ENCODE measurements at places on chromosomes 6 and 20.

DNA sequence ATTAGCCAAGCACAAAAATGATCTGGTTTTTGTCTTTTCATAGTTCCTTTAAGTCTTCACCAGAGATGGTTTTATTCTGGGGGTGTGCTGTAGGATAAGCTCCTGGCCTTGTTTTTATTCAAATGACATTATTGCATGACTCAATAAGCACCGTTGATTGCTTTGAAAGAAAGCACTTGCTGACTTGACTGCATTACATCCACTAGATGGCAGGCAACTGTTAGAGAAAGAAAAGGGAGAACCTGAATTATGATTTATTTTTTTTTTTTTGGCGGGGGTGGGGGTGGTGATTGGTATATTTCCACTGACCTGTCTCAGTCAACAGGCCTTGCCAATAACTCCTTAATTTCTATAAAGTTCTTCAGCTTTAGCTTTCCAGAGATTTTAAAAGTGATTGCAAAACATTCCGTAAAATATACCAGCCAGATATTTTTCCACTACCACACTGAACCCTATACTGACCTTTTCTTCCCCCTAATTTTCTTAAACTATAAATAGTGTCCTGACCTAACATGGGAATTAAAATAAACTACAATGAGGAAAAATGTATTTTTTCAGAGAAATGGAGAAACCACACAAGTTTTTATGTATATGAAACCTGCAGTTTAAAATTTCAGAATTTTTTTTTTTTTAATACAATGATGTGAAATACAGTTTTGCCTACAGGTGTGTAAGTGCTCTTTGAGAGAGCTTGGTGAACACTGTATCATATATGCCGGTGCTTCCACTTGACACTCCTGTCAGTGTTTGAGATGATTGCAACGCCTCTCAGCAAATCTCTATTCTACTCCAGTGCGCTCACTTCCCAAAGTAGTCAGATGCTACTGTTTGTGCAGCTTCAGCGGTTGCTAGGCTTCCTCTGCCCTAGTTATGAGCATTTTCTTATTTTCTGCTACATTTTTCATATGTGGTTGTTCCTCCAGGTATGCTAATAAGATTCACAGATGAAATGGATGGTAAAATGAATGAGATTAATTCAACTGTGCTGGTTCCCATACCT is 274.3 kb downstream of the CD109 start:
- peak; percentile 71 for DNase-seq

- no peak for DNase-seq
These were observed 2.5 kb downstream of the RBM39 start for GRCh38 chr20:35739294-35740163.

- peak; percentile 85 for DNase-seq
These were observed 138.9 kb downstream of the TMEM242 start for GRCh38 chr6:157184202-157185015.

DNA sequence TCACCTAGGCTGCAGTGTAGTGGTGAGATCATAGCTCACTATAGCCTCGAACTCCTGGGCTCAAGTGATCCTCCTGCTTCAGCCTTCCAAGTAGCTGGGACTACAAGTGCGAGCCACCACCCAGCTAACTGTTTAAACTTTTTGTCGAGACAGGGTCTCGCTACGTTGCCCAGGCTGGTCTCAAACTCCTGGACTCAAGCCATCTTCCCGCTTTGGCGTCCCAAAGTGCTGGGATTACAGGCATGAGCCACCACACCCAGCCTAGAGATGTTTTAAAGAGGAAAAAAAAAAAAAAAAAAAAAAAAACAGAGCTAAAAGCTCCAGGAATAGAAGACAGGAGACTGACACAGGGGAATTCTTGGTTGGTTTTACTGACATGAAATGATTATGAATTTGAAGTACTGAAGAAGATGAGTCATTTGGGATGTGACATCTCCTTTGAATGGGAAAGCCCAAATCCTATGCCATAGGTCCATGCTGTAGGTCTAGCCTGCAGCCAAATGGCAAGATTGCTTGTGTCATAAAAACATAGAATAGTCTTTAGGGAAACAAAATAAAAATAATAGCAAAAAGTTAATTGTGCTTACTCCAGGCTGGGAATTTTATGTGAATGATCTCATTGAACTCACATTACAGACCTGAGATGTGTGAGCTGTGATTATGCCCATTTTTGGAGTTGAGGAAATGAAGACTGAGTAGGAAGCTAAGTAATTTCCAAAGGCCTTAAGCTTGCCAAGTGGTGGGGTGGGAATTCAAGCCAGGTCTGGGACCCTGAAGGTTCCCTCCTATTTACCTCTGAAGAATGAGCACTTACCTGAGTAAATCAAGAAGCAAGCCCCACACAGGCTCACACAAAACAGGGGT is 24.3 kb upstream of the NHSL1 start:
- no peak for DNase-seq

- DNase-seq = peak; percentile 91
These were observed 3.0 kb downstream of the FLRT3 start for GRCh38 chr20:14334306-14334930.

DNA sequence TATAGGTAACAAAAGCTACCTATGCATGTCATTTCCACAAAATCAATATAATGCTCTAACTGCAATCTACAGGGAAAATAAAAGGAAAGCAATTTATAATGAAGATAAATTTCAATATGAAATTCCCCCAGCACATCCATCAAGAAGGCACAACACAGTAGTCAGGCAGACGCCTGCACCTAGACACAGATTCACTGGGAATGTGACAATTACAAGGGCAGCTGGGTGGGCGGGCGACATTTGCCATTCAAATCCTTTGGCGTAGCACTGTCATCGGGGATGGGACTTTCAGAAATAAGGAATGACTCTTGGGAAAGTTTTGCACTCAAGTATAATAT is 60.4 kb downstream of the SULF2 start:
- no peak for DNase-seq

DNA sequence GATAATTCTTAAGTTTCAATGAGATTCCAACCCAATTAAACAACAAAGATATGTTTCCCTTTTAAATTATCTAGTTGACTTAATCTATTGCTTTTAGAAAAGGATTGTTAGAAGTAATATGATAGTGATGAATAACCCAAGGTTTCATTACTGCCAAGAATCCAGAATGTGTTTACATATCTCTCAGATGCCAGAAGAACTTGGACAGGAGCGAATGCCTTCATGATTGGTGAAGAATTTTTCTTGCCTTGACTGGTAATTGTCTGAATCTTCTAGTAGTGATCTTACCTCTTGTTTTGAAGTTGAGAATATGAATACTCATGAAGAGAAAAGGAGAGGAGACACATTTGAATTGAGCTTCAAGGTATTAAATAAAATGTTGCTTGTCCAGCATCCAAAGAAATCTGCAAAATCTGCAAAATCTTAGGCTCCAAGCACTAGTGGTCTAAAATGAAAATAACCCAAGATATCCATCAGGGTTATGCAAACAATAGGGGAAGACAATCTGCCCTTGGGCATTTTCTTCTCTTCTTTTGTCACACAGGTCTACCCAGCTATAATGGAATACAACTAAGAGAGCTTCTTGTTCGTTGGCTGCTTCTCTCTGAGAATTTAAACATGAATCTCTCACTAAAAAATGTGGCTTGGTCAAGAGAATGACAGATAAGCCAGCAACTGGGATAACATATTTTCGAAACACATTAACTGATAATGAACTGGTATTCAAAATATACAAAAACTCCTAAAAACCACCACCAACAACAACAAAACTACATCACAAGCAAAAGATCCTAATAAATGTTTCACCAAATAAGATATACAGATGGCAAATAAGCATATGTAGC is 928.9 kb downstream of the EYS start:
- no peak for DNase-seq

GRCh38 chr6:23983735-23984134 is 142.3 kb upstream of the NRSN1 start:
- no peak for DNase-seq

- DNase-seq = no peak
These were observed 53.9 kb downstream of the ADNP start for GRCh38 chr20:50877232-50877743.

- DNase-seq = no peak
These were observed 126.5 kb downstream of the EPM2A start for GRCh38 chr6:145608850-145609249.

GRCh38 chr6:31558631-31559500 is 11.5 kb downstream of the NFKBIL1 start:
- DNase-seq = no peak

GRCh38 chr6:107083047-107083768 is 32.1 kb downstream of the BEND3 start:
- no peak for DNase-seq

GRCh38 chr6:27893836-27894807 is 18.1 kb downstream of the OR2B2 start:
- peak; percentile 96 for DNase-seq

DNA sequence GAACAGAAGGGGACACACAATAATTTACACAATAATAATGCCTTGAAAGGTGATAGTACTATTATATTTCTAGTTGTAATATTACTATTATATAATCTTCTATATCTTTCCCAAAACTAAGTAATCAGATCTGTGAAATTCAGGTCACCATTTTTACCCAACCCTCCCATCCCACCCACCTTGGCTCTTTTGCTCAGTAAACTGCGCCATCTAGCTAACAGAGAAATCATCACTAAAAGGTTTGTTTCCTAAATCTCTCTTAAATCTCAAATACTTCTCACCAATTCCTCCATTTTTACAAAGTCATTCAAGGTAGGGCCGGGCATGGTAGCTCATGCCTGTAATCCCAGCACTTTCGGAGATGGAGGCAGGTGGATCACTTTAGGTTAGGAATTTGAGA is 83.4 kb downstream of the CDK19 start:
- no peak for DNase-seq

DNA sequence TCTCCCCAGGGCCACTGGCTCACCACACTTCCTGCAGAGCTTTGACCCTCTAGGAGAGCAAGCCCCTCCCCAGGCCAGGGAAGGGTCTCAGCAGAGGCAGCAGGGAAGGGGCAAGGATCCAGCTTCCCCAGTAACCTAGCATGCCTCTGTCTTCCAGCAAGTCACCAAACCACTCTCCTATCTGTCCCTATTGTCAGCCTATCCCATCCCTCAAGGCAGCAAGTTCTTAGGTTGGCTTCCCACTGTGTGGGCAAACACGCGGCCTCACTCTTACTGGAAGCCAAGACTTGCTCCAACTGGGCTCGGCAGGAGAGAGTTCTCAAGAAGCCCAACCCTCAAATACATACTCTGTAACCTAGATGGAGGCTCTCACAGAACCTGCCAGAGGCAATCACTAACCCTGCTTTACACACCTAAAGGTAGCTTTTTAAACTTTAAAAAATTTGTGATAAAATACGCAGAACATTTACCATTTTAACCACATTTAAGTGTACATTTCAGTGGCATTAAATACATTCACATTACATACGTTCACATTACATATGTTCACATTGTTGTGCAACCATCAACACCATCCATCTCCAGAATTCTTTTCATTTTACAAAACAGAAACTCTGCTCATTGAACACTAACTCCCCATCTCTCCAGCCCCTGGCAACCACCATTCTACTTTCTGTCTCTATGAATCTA is 58.5 kb downstream of the MRPL14 start:
- no peak for DNase-seq

GRCh38 chr6:22657352-22657980 is 88.1 kb downstream of the HDGFL1 start:
- no peak for DNase-seq

DNA sequence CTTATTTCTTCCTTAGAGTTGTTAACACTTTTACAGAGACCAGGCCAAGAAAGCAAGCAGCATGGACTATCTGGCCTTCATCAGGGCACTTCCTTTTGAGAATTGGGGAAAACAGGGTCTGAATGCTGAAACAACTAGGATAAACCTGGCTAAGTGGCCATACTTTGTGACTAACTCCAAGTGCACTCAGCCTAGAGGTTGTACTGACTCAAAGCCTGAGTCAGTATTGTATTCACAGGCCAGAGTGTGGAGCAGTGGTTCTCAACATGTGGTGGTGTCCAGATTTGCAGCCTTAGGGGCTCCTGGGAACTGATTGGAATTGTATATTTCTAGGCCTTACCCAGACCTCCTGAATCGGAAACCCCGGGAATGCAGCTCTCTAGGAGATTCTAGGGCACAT is 20.1 kb downstream of the SEC23B start:
- no peak for DNase-seq

DNA sequence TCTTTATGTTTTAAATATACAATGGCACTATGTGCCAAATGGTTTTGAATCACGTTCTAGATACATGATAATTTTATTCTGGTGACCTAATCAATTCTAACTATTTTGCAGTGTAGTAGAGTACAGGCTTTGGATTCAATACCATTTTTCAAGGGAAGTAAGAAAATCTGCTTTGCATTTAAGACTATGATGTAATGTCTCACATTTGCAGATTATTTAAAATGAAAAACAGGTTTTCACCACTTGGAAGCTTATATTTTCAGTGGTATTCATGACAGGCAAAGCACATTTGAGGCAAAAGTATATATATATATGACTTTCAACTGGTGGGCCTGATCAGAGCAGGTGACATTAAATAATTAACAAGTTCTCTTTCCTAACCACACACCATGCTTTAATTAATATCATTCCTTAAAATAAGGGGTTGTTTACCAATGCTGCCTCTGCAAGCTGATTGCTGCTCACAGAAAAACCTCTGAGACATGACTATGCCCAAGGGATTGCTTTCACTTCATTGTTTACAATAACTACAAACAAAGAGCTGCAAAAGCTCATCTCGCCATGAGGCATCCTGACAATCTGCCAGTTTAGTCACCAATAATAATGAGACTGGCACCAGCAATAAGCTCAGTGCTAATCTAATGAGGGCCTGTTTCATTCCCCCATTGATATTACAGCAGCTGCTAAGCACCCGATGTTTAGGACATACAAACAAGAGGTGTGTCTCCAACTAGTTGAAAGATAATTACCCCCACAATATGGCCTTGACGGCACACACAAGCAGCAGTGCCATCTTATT is 1176.0 kb upstream of the GJE1 start:
- no peak for DNase-seq

GRCh38 chr6:21928827-21929226 is 335.3 kb downstream of the SOX4 start:
- no peak for DNase-seq

DNA sequence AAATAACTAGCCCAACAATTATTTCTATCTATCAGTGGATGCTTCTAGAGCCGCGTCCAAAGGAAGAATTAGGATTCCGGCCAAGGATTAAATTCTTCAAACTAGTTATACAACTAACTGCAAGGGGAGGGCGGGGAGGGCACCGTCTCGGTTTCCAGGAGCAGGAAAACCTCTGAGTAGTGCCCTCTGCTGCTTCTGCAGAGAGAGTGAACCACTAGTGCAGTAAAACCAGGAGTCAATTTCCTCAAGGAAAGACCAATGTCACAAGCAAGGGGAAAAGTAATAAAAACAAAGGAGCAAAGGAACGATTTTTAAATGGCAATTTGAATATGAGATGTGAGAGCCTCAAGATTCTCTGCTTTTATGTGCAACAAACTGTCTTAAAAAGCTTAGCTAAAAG is 16.5 kb upstream of the UBE2J1 start:
- DNase-seq = peak; percentile 76

DNA sequence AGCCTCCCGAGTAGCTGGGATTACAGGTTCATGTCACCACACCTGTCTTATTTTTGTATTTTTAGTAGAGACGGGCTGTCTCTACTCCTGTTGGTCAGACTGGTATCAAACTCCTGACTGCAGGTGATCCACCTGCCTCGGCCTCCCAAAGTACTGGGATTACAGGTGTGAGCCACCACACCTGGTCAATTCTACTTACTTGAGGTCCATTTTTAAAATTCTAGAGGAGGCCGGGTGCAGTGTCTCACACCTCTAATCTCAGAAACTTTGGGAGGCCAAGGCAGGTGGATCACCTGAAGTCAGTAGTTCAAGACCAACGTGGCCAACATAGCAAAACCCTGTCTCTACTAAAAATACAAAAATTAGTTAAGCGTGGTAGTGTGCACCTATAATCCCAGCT is 7.8 kb downstream of the RIPOR3 start:
- no peak for DNase-seq
